DMS 273 treated with DMSO at 0.1 percent for 48 hours (cell line): ENCODE measurements at places on chromosomes 4 and X.

DNA sequence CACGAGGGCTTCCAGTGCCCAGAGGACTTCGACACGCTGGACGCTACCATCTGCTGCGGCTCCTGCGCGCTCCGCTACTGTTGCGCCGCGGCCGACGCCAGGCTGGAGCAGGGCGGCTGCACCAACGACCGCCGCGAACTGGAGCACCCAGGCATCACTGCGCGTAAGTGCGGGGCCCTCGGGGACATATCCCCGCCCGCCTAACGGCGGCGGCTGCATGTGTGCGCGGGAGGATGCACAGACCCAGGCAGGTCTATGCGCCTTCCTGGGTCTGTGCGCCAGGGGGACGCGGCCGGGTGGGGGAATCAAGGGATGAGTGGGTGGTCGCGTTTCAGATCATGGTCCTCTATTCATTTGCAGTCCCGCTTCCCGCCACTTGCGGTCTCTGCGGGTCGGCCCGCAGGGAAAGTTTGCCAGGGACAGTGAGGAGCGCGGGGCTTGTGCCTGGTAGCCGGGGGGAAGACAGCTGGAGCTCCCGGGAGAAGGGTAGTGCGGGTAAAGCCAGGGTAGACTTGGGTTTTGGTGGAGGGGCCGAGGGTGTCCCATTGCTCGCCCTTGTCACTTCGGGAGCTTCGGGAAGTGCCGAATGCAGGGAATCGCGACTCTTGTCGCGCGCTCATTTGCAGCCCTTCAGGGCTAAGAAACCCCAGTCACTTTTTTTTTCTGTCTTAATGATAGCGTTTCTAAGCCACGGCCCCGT is 1.0 kb downstream of the SHISA3 start:
- no peak for DNase-seq

DNA sequence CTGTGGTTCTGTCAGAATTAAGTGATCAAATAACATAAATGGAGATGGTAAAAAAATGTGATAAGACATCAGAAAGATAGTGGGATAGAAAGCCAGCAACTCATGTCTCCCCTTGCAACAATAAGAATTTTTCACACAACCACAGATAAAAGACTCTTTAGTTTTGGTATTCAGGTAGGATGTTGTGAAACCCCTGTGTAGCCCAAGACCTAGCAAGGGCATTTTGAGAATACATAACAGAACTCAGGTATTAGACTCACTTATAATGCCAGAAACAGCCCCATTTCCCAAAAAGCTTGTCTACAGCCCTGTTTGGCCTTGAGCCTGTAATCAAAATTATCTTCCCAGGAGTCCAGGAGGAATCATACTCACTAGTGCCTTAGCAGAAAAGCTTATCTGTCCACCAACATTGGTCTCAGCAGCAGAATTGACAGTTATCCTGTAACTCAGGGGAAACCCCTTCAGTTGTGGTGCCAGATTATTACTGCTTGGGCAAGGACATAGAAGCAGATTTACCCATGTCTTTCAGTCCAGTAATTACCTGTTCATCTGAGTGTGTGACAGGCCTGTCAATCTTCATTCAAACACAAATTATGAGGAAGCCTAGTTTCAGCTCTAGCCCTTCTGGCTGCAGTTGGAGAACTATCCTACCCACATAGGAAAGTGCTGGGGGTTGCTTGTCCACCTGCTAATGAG is 41.0 kb upstream of the UGT2B17 start:
- no peak for DNase-seq

GRCh38 chr4:91436556-91436955 is 867.2 kb upstream of the GRID2 start:
- no peak for DNase-seq

DNA sequence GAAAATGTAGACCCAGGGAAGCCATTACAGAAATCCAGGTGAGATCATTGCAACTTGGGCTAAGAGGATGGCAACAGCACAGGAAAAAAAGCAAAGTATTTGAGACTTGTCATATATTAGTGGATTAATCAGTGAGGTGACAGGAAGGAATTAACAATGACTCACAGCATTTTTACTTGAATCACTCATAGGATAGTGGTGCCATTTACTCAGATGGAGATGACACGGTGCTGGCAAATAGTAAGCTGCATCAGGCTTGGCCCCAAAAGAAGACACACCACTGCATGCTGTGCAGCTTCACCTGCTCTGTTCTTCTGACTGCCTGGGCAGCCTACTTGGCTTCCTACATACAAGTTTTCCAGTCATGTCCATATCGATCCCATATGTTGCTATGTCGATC is 144.8 kb downstream of the FRYL start:
- no peak for DNase-seq

DNA sequence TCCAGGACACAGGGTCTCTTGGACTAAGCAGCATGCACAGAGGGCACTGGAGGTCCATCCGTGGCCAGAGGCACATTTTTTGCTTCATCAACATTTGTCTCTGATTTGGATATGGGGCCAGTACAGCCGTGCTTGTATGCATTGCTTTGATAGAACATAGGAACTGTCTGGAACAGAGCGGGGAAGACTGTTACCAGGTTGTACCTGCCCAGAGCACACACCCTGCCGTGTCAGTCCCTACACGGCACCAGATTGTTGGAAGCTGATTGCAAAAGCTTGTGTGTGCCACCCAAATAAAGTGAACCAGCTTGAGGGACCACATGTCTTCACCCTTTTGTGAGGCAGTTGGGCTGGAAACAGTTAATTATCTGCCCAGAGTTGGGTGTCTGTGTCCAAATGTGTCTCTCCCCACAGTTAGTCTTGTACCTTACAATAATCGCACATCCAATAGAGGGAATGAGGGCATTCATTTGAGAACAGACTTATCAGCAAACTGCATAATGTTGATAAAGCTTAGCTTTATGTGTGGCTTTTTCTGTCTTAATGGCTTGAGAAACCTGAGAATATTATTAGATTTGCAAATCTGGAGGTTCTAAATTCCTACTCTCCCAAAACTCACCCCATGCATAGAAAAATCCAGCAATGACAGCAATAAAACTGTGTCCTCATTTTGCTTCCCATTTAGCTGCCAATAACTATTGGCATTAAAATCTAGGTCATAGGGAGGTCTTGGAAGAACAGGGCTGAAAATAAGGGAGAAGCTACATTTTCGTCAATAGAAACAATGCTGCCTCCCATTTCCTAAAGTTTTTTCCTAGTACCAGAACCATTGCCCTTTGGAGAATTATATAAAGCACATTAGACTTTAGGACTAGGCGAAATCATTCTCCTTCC is 21.2 kb downstream of the KLF3 start:
- no peak for DNase-seq

- no peak for DNase-seq
These were observed 169.7 kb upstream of the SH3RF1 start for GRCh38 chr4:169440446-169440845.

DNA sequence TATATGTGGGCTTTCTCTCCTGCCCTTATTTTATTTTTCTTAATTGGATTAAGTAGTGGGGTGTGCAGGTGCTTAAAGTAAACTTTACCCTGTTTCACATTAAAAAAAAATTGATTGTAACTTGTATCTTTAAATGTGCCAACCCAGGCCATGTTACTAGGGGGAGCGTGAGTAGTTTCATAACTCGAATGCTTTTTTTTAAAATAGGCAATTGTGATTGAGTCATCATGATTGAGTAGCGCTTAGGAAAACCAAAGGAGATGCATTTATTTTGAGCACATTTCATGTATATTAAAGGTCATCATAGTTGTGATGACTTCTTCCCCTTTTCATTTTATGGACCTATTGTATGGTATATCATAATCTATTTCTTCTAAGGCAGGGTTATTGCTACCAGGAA is 32.2 kb downstream of the GPAT3 start:
- no peak for DNase-seq

DNA sequence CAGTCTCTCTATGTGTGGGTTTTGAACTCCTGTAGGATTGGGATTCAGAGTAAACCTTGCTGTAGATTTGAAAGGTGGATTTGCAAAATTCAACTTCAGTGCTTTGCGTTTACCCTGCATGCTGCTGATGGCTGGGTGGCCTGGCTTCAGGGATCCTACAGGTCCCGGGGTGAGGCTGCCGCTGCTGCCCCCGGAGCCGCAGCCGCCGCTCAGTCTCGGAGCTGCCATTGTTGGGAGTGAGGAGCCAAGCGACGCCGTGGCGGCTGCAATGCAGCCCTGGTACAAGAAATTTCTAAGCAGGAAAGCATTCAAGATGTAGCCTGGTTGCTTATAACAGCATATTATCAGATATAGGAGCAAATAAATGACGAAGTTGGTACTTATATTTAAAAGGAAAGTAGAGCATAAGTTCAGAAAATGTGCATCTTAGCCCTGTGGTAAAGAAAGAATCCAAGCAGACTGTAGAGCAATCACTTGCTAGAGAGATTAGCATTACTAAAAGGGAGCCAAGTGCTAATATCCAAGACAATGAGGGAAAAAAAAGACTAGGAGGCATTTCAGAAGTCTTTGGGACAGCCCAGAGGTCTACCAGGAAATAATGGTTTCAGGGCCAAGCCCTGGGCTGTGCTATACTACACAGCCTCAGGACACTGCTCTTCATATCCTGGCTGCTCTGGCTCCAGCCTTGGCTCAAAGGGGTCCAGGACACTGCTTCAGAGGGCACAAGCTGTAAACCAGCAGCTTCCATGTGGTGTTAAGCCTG is 36.9 kb upstream of the CHIC1 start:
- DNase-seq, result no peak

DNA sequence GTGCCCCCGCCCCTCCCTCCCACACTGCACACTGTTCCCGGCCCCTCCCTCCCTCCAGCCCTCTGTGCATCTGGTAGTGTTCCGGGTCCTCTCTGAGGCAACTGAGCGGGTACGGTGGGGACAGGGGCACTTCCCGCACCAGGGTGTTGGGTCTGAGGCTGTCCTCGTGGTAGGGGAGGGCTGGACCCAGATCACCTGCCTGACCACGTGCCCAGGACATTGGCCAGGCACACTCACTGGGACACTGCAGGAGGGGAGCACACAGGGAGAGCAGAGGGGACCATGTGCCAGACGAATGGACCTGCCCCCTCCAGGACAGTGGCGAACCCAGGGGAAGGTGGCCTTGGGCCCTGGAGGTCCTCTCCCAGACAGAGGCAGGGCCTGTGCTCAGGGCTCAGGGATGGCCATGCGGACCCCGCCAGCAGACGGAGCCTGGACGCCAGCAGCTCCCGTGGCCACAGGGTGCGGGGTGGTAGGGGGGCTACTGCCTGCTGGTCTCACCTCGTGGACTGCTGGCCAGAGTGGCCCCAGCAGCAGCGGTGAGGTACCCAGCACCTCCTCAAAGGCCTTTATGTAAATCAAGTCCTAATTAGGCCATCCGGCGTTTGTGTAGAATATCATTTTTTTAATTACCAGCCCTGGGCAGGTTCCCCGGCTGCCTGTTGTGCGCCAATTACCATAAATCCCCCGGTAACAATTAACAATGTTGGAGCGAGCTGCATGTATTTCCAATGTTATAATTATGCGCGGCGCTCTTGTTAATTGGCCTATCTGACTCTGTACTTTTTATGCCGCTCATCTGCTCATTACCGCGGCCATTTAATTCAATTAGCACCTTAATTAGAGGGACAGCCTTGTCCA is 106.9 kb downstream of the FAM53A start:
- no peak for DNase-seq

DNA sequence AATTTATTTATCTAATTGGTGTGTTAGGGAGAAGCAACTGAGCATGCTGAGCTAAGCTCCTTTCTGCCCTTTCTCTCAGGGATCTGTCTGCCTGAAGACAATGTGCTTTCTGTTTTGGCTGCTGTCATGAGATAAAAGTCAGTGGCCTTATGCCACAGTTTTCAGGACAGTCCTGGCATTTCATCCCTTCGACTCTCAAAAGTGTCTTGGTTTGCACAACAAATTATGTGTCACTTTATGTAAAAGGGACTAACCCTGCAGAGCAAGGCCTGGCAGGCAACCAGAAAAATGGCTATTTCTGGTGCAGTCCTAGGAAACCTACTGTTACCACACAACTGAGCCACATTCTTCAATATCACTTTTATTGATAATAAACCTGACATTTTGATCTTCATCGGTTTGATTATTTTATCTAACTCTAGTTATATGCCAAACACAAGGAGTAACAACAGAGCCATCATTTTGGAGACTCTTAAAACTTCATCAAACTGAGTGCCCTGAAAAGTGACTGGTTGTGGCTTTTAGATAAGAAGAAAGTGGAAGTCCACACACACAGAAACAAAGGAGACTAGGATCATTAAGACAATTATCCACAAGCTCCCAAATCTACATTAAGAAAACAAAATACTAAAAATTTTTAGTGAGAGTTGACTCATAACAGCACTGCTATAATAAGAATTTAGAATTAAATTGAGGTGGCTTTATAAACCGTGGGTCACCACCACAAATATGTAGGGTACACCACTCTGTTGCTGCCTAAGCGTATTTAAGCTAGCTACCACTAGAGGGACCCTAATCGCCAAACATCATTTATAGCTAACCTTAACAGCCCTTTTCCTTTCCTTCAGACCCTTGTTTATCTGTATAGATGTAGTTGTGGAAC is 95.9 kb upstream of the PTPN13 start:
- DNase-seq, result no peak

DNA sequence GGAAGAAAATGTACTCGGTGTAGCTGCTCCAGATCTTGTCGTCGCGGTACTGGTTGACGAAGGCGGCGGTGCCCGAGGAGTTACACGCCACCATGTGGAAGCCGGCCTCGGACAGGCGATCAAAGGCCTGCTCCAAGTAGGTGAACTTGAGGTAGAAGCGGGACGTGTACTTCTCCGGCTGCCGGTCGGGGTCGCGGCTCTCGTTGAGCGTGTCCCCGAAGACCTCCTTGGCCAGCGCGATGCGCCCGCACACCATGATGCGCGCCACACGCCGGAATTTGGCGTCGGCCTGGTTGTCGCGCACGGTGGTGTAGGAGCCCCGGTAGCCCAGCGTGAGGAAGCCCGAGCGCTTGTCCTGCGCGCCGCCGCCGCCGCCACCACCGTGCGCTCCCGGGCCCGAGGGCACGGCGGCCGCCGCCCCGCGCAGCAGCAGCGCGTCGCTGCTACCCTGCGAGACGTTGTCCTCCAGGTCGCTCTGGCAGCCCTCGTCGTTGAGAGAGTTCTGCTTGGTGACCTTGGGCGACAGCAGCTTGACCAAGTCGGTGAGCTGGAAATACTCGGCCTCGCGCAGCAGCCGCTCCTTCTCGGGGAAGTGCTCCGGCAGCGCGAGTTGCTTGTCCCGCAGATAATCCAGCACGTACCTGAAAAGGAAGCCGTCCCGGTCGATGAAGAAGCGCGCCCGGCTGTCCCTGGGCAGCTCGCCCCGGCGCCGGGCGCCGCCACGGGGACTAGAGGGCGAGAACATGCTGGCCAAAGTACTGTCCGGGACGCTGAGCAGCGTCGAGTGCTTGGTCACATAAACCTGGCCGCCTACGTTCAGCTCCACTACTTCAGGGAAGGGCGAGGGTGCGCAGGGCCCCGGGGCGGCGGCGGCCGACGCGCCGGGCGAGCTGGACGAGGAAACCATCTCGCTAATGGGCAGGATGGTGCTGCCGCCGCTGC is 775 bp downstream of the KCTD8 start:
- DNase-seq, result no peak

- no peak for DNase-seq
These were observed 258.2 kb upstream of the CXorf51A start for GRCh38 chrX:147072747-147073146.

DNA sequence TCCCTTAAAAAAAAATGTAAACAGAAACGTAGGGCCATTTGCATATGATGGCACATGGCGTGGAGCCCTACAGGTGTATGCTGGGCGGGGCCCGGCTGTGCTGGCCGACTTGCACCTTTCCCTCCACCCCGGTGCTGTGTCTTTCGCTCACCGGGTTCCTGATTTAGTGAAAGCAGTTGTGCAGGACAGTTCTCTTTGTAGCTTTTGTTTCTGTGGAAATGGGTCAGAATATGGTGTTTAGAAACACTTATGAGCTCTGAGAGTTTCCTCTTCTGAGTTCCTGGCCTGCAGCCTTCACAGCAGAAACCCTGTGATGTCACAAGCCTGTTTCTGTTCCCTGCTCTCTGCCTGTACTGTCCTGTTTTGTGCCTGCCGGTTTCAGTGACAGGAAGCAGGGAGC is 22.5 kb upstream of the MSANTD1 start:
- DNase-seq, result no peak
